ENCODE measurements at places on chromosomes 6 and 20.

GRCh38 chr6:44071670-44072451 lies 55.4 kb downstream of the MRPL14 start:
- peaks cover 25% of the 10 kb centered on the region for H3K4me1 ChIP-seq
- no peak overlapping the region for H3K4me3 ChIP-seq
- H3K27ac ChIP-seq = peak overlapping the region; percentile 54
- H3K36me3 ChIP-seq = no peaks in the 10 kb centered on the region
- no peaks in the 10 kb centered on the region for H3K27me3 ChIP-seq

DNA sequence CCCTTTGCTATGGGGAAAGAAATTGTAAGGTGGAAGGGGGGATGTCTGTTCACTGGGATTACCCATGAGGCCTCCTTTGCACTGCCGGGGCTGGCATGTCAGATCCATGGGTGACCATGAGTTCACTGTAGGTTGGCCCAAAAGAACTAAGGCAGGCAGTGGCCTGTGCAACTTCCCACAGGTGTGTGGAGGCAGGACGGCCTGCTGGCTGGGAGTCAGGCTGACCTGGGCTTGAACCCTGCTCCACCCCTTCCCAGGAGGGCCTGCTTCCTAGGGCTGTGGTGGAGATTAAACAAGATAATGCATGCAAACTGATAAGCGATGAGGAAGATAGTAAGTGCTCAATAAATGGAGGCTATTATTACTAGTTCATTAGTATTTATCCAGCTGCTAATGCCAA lies 163.0 kb downstream of the EYA2 start:
- no peaks in the 10 kb centered on the region for H3K36me3 ChIP-seq
- no peak overlapping the region for H3K27ac ChIP-seq
- DNase-seq = no peak
- no peak overlapping the region for H3K4me3 ChIP-seq
- H3K4me1 ChIP-seq = no peaks in the 10 kb centered on the region

GRCh38 chr6:85864453-85865401 lies 222.0 kb upstream of the SYNCRIP start:
- peak overlapping the region; percentile 68 for H3K4me3 ChIP-seq
- H3K36me3 ChIP-seq = no peaks in the 10 kb centered on the region
- H3K27ac ChIP-seq = peak overlapping the region; percentile 85

- H3K4me3 ChIP-seq = no peak overlapping the region
- no peak overlapping the region for H3K27ac ChIP-seq
- H3K27me3 ChIP-seq = no peaks in the 10 kb centered on the region
- DNase-seq = no peak
- H3K4me1 ChIP-seq = peaks cover 7% of the 10 kb centered on the region
Observed at GRCh38 chr20:50038574-50038991, 55.8 kb downstream of the SNAI1 start.

GRCh38 chr20:48455651-48456365 lies 372.0 kb downstream of the PREX1 start:
- no peaks in the 10 kb centered on the region for H3K27me3 ChIP-seq
- H3K36me3 ChIP-seq = no peaks in the 10 kb centered on the region
- no peak for DNase-seq
- H3K4me1 ChIP-seq = no peaks in the 10 kb centered on the region
- no peak overlapping the region for H3K27ac ChIP-seq
- H3K4me3 ChIP-seq = no peak overlapping the region

- H3K36me3 ChIP-seq = no peaks in the 10 kb centered on the region
- H3K4me3 ChIP-seq = no peak overlapping the region
- DNase-seq = no peak
- no peaks in the 10 kb centered on the region for H3K4me1 ChIP-seq
Observed at GRCh38 chr6:87357479-87358196, 13.0 kb downstream of the C6orf163 start.

DNA sequence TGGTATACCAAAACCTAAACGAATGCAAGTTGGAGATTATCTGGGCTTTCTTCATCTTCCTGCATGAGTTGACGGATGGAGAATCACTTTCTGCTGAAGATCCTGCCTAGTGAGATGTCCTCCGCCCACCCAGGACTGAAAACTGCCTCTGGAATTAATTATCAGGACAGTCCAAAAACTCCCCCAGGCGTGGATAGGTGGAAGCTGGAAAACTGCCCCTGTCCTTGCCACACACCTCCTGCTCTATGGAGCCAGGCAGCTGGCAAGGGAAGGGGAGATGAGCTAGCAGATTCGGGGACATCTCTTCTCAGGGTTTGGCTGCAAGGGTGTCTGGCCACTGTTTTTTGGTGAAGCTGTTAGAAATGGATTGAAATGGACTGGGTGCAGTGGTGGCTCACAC lies 89.3 kb upstream of the ZNFX1 start:
- H3K36me3 ChIP-seq = no peaks in the 10 kb centered on the region
- DNase-seq = no peak
- no peak overlapping the region for H3K4me3 ChIP-seq
- H3K4me1 ChIP-seq = peaks cover 4% of the 10 kb centered on the region
- H3K27ac ChIP-seq = no peak overlapping the region

- H3K36me3 ChIP-seq = no peaks in the 10 kb centered on the region
- no peak for DNase-seq
- no peaks in the 10 kb centered on the region for H3K4me1 ChIP-seq
- no peaks in the 10 kb centered on the region for H3K27me3 ChIP-seq
- H3K4me3 ChIP-seq = no peak overlapping the region
Observed at GRCh38 chr6:90028066-90028778, 134.0 kb downstream of the GJA10 start.

GRCh38 chr6:41850861-41851260 lies 44.3 kb downstream of the USP49 start:
- no peak overlapping the region for H3K27ac ChIP-seq
- no peak overlapping the region for H3K4me3 ChIP-seq
- no peaks in the 10 kb centered on the region for H3K4me1 ChIP-seq
- H3K27me3 ChIP-seq = no peaks in the 10 kb centered on the region
- no peak for DNase-seq

- H3K4me3 ChIP-seq = no peak overlapping the region
- H3K27ac ChIP-seq = no peak overlapping the region
- H3K4me1 ChIP-seq = no peaks in the 10 kb centered on the region
- no peaks in the 10 kb centered on the region for H3K27me3 ChIP-seq
- H3K36me3 ChIP-seq = no peaks in the 10 kb centered on the region
Observed at GRCh38 chr6:15147827-15148226, 98.0 kb upstream of the JARID2 start.

- DNase-seq = no peak
- H3K4me1 ChIP-seq = no peaks in the 10 kb centered on the region
- no peak overlapping the region for H3K4me3 ChIP-seq
- H3K27ac ChIP-seq = no peak overlapping the region
Observed at GRCh38 chr20:41669708-41670263, 51.6 kb upstream of the CHD6 start.

DNA sequence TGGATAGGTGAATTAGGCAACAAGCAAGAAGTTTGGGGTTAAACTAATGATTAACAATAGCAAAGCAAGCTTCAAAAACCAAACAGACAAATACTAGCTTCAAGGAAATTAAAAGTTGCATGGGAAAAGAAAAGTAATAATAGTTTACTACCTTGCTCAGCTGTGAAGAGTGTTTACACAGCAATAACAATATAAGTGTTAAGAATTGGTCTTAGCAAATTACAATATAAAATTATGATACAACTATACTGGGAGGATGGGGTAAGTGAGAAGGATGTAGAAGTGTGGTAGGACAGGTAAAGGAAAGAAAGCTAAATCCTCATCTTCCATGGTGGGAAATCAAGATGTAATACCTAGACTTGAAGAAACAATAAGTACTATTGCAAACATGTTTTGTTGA lies 137.7 kb upstream of the MAFB start:
- no peak overlapping the region for H3K27ac ChIP-seq
- H3K4me1 ChIP-seq = no peaks in the 10 kb centered on the region
- no peak overlapping the region for H3K4me3 ChIP-seq
- no peak for DNase-seq
- H3K27me3 ChIP-seq = no peaks in the 10 kb centered on the region
- H3K36me3 ChIP-seq = no peaks in the 10 kb centered on the region

GRCh38 chr20:2301164-2301622 lies 5.4 kb downstream of the TGM3 start:
- H3K27ac ChIP-seq = no peak overlapping the region
- no peaks in the 10 kb centered on the region for H3K36me3 ChIP-seq
- DNase-seq = peak; percentile 59
- no peak overlapping the region for H3K4me3 ChIP-seq
- no peaks in the 10 kb centered on the region for H3K27me3 ChIP-seq

- H3K27me3 ChIP-seq = no peaks in the 10 kb centered on the region
- no peaks in the 10 kb centered on the region for H3K36me3 ChIP-seq
- no peaks in the 10 kb centered on the region for H3K4me1 ChIP-seq
- no peak overlapping the region for H3K4me3 ChIP-seq
- no peak for DNase-seq
Observed at GRCh38 chr20:3696200-3696599, 14.4 kb upstream of the ADAM33 start.

- H3K36me3 ChIP-seq = no peaks in the 10 kb centered on the region
- H3K27ac ChIP-seq = no peak overlapping the region
- DNase-seq = no peak
- no peak overlapping the region for H3K4me3 ChIP-seq
- H3K27me3 ChIP-seq = no peaks in the 10 kb centered on the region
Observed at GRCh38 chr6:39347906-39348585, 25.5 kb upstream of the KCNK16 start.

DNA sequence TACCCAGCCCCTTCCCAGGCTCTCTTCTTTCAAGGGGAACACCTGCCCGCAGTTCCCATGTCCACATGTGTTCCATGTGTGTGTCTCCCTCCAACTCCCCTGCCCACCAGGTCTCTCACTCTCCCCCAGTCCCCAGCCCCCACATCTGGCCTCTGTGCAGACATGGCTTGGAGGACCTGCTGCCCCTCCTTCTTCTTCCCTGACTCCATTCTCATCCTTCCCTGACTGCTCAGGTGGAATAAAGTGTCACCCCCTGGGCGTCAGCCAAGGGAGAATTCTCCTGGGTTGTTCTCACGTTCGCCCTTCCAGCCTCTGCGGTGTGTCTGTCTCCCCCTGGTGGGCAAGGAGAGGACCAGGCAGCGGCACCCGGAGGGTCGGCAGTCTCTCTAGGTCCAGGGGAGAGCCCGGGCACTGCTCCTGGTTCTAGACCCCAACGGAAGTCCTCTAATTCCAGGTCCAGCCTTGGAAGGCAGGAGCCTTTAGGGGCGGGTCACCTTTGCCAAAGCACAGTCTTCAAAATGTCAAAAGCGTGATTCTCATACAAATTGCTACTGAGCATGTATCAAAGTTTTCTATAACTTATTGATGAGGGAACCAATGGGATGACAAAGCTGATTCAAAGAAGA lies 50.5 kb downstream of the EBF4 start:
- no peak for DNase-seq
- no peaks in the 10 kb centered on the region for H3K4me1 ChIP-seq
- no peak overlapping the region for H3K27ac ChIP-seq

DNA sequence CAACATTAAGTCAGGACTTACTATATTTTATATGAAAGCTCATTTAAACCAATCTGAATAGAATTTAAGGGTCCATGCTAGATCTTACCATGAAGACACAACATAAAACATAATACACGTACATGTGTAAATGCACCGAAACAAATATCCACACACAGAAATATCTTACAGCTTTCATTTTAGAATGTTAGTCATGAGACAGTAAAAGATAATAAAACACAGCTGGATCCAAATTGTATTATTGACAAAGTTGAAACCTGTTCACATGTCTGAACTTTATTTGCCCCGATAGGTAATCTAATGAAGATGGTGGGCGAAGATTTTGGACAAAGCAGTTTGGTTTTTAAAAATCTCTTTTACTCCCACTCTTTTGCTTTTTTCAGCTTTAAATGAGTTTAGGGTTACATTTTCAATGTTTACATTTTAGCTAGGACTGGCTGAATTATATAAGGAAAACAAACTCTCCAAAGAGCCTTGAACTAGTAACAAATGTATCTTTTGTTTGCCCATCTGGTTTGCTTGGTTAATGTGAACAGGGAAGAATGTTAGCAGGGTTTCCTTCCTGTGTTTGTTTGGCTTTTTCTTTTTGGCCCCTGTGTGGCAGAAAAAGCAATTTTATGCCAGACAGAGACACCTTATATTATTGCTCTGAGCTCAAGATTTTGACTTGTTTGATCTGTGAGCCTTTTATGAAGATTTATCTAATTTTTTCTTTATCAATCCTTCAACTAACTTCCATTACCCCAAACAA lies 5.1 kb upstream of the TMEM181 start:
- no peaks in the 10 kb centered on the region for H3K4me1 ChIP-seq
- H3K27me3 ChIP-seq = no peaks in the 10 kb centered on the region
- H3K4me3 ChIP-seq = no peak overlapping the region
- no peak for DNase-seq
- H3K36me3 ChIP-seq = no peaks in the 10 kb centered on the region

GRCh38 chr20:43507150-43508080 lies at the start of gene L3MBTL1:
Gene L3MBTL1 (plus strand): TSS chr20:43507697. CDS start chr20:43513504, 5,807 bp downstream.
- H3K36me3 ChIP-seq = no peaks in the 10 kb centered on the region
- H3K4me3 ChIP-seq = peak within 1 kb of the TSS; percentile 64
- H3K4me1 ChIP-seq = no peaks in the 10 kb centered on the region
- no peak within 1 kb of the TSS for H3K27ac ChIP-seq
- peaks cover 7% of the 10 kb centered on the region for H3K27me3 ChIP-seq

GRCh38 chr6:3835785-3836184 lies 13.4 kb upstream of the FAM50B start:
- H3K4me3 ChIP-seq = no peak overlapping the region
- H3K4me1 ChIP-seq = no peaks in the 10 kb centered on the region

DNA sequence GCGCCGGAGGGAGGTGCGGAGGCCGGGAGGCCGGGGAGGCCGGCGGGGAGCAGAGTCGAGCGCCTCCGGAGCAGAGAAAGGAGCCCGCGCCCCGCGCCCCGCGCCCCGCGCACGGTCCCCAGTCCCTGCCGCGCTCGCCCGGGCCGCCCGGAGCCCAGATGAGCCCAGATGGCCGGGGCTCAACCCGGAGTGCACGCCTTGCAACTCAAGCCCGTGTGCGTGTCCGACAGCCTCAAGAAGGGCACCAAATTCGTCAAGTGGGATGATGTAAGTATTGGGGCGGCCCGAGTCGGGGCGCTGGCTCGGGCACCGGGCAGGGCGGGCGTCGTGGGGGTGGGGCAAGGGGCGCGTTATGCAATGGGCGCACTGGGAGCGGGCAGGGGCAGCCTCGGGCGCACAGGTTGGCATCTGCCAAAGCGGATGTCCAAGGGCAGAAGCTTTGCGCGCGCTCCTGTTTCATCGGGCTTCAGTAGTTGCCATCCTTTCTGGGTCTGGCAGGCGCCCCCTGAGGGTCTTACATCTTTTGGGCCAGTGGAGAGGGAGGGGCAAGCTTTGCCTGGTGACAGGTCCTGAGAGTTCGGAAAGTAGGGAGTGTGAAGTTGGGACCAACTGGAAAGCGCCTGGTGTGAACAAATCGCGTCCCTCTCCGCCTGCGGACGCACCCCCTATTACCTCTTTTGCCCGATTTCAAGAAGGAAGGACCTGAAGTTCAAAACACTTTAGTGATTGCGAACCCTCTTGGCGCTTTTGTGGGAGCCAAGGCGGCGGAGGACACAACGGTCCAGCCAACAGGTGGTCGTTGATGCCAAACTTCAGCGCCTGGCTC lies 631 bp downstream of the PLCB1 start:
- peak overlapping the region; percentile 27 for H3K27ac ChIP-seq
- DNase-seq = no peak
- H3K27me3 ChIP-seq = no peaks in the 10 kb centered on the region
- no peaks in the 10 kb centered on the region for H3K4me1 ChIP-seq

All from ascending aorta (tissue), 2 donors.